Activated CD4-positive, alpha-beta memory T cell treated with anti-CD3 and anti-CD28 coated beads for 36 hours (primary cell): ENCODE measurements at places on chromosomes 2 and 18. TPM values are rescaled to one million over a fixed set of nuclear protein-coding genes. Genes with fewer than 3 reads are reported as not detected.

GRCh38 chr18:5961828-5962150 is 66.5 kb upstream of the TMEM200C start:
- DNase-seq = no peak

Gene TRIM43
- total RNA-seq = not detected

Gene PDCL3
- 47.7 TPM for total RNA-seq

GRCh38 chr2:71782323-71782722 is 329.0 kb downstream of the DYSF start:
- DNase-seq = no peak

- DNase-seq = no peak
Observed at GRCh38 chr18:28177828-28178635, 1.1 kb upstream of the CDH2 start.

DNA sequence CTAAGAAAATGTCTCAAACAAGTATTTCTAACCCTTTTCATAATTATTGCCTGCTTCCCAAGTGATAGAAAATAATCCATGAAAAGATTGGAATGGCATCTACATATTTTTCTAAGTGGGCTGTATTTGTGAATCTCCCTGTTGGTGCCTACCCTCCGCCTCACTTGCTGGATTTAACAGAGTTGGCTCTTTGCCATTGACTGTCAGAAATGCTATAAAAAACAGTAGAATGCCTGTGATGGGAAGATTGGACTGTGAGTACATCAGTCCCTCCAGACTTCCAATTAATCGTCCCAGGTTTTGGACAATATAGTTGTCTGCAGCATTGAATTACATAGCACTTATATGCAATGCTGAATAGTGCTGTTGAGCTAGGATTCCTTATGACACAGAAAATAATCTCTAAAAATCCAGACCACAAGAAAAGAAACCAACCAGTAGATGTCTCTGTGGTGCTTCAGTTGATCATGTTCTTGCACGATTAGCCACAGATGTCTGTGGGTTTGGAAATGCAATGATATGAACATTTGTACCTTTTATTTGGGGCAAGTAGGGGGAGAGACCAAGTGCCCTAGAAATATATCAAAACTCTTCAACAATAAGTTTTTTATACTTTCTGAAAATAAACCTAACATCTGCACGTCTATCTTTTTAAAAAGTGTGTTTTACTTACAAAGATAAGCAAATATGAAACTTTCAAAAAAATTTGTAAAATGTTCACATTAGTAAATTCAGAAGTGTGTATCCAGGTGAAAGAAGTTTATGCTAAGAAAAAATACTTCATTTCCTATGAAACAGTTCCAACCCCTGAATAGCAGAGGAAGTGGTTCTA is 88.5 kb downstream of the DYNAP start:
- no peak for DNase-seq

Gene IL1R2
- 36.2 TPM for total RNA-seq
